Activated naive CD4-positive, alpha-beta T cell treated with anti-CD3 and anti-CD28 coated beads, Interleukin-2, amount 50 U/mL, for 16 hours (primary cell): ENCODE measurements at places on chromosomes 2 and 18.

- DNase-seq, result no peak
These were observed 102.0 kb downstream of the HIBCH start for GRCh38 chr2:190217616-190218015.

- DNase-seq, result peak; percentile 19
These were observed 26.9 kb upstream of the DTNB start for GRCh38 chr2:25700221-25700660.

DNA sequence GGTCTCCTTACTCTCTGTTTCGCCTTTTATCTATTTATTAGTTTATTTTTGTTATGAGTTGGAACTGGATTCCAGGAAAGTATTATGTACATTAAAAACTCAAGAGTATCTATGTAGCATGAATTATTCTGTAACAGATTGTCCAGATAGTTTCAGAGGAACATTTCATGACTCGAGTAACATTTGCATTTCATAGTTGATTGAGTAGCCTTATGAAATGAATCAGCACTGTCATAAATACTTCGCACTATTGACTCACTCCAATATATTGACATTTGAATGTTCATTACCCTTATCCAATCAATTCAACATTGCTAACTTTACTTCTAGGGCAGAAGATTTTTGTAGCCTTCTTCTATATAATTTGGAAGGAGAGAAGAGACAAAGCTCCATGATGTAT is 11.3 kb upstream of the VRK2 start:
- no peak for DNase-seq

- no peak for DNase-seq
These were observed 6.2 kb upstream of the SPATA3 start for GRCh38 chr2:230989731-230990130.

- DNase-seq, result no peak
These were observed 652 bp downstream of the GCA start for GRCh38 chr2:162344617-162344950.

DNA sequence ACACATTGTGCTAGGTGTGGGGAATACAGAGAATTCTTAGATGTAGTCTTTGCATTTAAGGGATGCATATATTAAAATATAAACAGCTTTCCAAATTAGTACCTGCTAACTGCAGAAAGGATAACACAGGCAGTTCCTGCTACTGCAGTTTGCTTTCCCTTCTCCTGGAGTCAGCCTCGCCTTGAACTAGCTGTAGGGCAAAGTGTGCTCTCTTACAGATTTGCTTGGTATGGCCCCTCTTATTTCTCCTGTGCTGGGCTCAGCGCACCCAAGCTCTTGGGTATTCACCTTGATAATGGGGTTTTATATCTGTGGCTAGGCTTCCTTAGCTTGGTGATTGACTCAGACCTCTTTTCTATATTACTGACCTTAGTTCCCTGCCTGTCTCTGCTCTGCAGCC is 108.4 kb upstream of the PNPT1 start:
- no peak for DNase-seq

DNA sequence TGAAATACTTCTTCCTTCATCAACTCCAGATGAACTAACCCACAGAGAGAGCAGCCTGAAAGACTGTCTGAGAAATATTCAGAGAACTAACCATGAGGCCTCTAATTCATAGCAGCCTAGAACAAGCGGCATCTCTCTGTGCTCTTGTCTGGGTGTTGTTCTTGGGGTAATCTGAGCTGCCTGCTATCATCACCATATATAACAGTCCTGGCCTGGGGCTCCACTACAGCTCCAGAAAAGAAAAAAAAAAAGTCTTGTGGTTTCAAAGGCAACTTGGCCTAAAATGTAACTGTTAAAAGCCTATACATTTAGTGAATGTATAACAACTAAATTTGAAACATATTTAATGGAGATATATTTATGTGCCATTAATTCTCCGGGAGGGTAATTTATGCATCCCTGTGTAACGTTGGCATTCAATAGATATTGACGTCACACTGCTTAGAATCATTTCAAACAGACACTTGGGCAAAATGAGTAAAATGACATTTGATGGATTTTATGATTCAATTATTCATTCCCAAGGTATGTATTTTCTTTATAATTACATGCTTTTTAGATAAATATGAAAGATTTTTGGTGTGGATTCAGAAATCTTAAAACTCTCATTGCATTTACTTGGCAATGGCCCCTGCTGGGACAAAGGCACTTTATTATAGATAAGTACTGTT is 294.3 kb downstream of the HRH4 start:
- DNase-seq, result no peak
